Stimulated activated CD4-positive, alpha-beta T cell treated with anti-CD3 and anti-CD28 coated beads, Interleukin-1b, Interleukin-23, amount 100 ng/mL, for 4 hours (primary cell): ENCODE measurements at places on chromosomes 7 and 10.

GRCh38 chr7:30918676-30919075 lies 7.0 kb downstream of the AQP1 start:
- DNase-seq = no peak

- no peak for DNase-seq
Observed at GRCh38 chr10:50260791-50261281, 9.5 kb upstream of the ASAH2 start.

- no peak for DNase-seq
Observed at GRCh38 chr7:68235937-68236336, 1239.3 kb downstream of the TYW1 start.

- DNase-seq = no peak
Observed at GRCh38 chr10:113274176-113274829, 278.6 kb upstream of the HABP2 start.

DNA sequence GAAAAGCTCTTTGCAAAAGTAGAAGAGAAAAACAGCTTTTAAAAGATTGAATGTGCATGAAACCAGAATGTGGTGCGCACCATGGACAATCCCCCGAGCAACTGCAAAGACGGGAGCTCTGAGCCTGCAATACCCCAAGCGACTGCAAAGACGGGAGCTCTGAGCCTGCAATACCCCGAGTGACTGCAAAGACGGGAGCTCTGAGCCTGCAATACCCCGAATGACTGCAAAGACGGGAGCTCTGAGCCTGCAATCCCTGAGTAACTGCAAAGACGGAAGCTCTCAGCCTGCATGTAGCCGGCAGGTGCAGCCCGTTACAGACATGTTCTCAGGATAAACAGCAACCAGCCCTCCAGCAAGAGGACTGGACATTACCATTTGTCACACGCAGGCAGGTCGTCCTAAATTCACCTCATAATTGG lies 6.2 kb downstream of the ZNF775 start:
- no peak for DNase-seq

DNA sequence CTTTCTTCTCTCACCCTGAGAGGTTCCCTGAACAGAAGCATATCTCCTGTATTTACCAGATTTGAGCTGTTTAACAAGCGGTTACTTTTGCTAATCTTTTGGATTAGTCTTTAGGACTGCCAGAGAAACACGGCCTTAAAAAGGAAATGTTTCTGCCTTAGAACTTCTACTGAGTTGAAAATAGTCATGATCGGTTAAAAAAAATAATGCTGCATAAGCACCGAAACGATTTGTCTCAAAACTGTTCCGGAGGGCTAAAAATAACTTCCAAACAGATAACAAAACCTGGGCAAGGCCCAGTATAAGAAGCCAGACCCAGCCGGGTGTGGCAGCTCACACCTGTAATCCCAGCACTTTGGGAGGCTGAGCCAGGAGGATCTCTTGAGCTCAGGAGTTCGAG lies 43.3 kb upstream of the CYTH3 start:
- no peak for DNase-seq

GRCh38 chr10:88962336-88962735 lies 9.8 kb upstream of the ACTA2 start:
- no peak for DNase-seq

GRCh38 chr10:62917475-62918238 lies 101.5 kb upstream of the EGR2 start:
- DNase-seq = no peak

GRCh38 chr7:121510302-121510701 lies 114.2 kb upstream of the FAM3C start:
- DNase-seq = no peak

GRCh38 chr10:110792476-110793125 lies 79.1 kb upstream of the PDCD4 start:
- DNase-seq = no peak

- DNase-seq = no peak
Observed at GRCh38 chr10:131934769-131935168, 34.0 kb downstream of the PPP2R2D start.

DNA sequence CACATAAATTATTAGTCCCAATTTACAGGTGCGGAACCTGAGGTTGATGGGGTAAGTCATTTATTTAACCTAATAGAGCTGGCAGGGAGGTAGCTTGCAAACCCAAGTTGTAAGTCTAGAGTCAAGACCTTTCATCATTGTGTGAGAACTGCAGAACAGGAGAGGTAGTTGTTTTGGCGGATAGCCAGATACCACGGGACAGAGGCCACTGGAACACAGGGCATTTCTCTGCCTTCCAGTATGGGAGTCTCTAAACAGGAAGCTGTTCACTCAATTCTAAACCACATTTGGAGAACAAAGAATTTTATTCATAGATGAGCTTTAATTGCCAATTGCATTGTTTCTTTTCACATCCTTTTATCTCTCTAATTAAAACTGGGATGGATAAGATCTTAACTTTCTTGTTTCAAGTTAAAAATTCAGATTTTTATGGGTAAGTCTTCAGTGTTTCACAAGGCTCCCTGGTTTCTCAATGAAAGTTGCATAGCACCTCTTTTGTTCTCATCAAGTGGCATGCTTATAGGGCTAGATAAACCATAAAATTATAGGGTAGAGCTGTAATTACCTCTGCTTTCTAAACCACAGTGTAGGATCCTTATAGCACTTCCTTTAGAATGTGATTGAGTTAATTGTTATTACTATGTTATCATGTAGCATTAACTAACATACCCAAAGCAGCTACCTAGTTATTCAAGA lies 489.0 kb downstream of the GATA3 start:
- no peak for DNase-seq

- no peak for DNase-seq
Observed at GRCh38 chr10:86304436-86304835, 62.2 kb downstream of the GRID1 start.

GRCh38 chr7:151061213-151062110 lies 2.1 kb downstream of the SLC4A2 start:
- DNase-seq = no peak

DNA sequence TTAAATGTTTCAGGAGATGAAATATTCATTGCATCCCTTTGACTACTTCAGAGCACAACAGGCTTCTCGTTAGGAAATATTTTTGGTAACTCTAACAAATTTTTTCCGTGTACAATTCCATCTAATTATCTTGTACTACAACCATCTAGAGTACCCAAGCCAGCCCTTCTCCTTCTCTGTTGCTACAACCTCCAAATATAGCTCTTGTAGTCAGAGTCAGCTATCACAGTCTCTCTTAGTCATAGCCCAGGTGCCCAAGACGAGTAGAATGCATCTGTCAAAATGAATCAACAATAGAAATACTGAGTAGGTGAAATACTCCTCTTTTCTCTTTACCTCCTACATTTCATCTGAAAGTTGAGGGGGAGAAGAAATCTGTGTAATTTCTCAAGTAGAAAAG lies 74.0 kb downstream of the INHBA start:
- no peak for DNase-seq

GRCh38 chr10:3391657-3392056 lies 219.1 kb upstream of the PITRM1 start:
- DNase-seq = no peak

- no peak for DNase-seq
Observed at GRCh38 chr10:125533866-125534265, 149.1 kb downstream of the TEX36 start.

DNA sequence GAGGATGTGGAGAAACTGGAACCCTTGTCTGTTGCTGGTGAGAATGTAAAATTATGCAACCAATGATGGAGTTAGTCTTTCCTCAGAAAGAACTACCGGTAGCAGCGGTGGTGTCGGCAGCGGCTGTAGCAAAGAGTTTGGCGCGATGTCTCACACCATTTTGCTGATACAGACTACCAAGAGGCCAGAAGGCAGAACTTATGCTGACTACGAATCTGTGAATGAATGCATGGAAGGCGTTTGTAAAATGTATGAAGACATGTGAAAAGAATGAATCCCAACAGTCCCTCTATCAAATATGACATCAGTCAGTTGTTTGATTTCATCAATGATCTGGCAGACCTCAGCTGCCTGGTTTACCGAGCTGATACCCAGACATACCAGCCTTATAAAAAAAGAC lies 10.6 kb downstream of the CLEC2L start:
- DNase-seq = no peak

GRCh38 chr10:46287846-46288477 lies 1.2 kb downstream of the ANTXRL start:
- no peak for DNase-seq

DNA sequence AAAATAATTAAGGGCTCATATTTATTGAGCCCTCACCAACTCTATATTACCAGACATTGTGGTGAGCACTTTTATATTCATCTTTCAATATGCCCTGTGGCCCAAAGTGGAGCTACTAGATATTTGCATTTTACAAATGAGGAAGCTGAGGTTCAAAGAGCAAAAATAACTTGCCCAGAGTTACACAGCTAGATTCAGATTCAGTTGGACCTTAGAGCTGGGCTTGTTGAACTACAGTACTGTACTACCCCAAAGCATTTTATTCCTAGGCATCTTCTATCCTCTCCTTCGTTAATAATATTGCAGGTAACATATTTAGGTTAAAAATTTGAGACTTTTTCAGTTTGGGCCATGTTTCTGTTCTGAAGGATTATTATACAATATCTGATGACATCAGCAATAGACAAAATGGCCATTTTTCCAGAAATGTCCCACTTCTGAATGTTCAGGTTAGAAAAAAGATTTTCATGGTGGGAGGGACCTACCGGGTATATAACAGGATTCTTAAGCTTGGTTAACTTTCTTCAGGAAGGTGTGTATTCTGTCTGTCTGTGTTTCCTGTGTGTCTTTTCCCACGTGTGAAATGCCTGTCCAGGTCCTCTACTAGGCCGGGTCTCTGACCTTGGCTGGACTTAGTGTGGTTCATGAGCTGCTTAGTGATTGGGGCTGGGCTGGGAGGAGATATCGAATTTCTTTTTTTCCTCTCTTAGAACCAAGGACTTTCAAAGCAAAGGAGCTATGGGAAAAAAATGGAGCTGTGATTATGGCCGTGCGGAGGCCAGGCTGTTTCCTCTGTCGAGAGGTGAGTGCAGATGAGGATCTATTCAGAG lies 13.6 kb downstream of the PRXL2A start:
- no peak for DNase-seq

GRCh38 chr10:109886037-109886780 lies 37.1 kb downstream of the XPNPEP1 start:
- DNase-seq = no peak

DNA sequence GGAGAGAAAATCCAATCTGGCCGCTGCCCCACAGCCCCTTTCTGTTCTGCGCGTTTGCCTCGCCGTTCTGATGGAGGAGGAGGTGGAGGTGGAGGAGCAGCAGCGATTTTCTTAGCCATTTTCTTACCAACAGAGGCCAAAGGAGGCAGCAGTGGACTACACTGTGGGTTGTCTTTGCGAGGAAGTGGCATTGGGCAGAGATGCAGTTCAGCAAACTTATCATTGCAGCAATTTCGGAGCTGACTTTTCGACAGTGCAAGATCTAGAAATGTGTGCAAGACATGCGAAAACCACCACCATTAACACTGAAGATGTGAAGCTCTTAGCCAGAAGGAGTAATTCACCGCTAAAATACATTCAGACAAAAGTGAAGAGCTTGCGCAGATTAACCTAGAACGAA lies 1.9 kb upstream of the ARL4A start:
- DNase-seq = no peak

- DNase-seq = no peak
Observed at GRCh38 chr7:50962962-50963374, 180.3 kb upstream of the GRB10 start.

DNA sequence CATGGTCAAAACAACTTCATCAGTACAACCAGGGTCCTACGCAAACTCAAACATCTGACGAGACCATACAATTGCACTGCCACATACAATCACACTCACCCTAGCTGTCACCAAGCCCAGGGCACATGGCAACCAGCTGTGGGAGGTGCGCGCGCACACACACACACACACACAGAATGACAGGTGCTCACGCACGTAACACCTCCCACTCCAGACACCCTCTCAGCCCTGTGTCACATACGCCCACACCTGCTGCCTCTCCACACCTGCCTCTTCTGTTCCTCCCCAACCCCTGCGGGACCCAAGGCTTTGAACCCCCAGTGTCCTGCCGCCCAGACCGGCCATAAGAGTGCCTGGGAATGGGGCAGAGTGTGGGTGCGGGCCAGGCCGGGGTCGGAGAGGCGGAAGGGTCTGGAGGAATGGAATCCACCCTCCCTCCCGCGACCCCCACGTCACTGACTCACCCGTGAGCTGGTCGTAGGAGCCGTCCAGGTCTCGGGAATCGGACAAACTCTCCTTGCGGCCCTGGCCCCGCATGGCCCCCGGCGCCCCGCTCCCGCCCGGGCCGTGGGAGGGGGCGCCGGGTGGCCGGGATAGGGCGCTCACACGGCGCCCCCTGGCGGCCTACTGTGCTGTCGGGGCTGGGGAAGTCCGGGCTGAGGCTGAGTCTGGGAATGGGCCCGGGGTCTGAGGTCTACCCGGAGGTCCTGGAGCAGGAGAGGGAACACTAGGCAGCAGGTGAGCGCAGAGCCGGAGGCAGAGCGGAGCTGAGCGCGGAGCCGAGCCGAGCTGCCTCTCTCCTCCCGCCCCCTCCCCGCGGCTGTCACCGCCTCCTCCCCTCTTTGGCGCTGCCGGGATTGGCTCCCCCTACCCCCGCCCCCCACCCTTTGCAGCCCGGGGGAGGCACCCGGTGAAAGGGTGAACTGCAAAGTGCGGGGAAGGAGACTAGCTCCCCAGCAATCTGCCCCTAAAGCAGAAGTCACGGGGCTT lies at the start of gene KCNIP2:
Gene KCNIP2 (minus strand): TSS at position 769 of the 990 bp plus-strand sequence. CDS start 232 bp downstream, at position 537.
- peak; percentile 67 for DNase-seq

- no peak for DNase-seq
Observed at GRCh38 chr7:71612911-71613310, 481.0 kb downstream of the GALNT17 start.

- DNase-seq = no peak
Observed at GRCh38 chr10:52071814-52072213, 242.3 kb upstream of the DKK1 start.

DNA sequence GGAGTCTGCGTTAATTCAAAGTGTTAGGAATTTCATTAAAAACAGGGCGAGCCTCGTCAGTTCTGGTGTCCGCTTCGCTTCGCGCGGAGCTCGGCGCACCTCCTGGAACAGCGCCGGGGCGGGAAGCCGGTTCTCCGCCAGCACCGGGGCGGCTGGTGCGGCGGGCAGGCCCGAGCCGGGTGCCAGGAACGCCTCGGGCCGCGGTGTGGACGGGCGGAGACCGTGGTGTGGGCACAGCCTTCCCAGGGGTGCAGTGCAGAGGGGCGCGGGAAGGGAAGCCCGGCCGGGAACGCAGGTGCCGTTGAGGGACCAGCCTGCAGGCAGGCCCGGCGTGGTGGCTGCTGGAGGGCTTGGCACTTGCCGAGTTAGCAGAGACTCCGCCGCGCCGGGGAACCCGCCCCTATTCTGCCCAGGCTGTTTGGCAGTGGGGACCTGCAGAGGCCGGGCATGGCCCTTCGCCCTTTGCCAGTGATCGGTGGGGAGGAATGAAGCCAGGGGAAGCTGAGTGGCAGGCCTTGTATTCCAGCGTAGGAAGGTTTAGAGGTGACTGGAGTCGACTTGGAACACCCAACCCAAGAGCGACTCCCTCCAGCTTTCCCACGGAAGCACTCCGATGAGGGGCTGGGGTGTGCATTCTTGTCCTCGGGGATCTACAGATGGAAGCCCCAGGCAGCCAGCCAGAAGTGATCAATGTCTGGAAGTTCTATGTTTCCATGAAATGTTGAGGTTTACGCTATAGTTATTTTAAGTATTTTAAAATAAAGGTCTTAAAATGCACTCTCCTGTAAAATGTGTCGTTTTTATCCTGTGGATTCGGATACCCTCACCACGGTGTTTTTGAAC lies 945 bp upstream of the RHEB start:
- peak; percentile 42 for DNase-seq
